ENCODE measurements at places on chromosomes 3 and 15.

GRCh38 chr3:32492684-32493436, 9.8 kb downstream of the CMTM6 start:
- no peak for DNase-seq

DNA sequence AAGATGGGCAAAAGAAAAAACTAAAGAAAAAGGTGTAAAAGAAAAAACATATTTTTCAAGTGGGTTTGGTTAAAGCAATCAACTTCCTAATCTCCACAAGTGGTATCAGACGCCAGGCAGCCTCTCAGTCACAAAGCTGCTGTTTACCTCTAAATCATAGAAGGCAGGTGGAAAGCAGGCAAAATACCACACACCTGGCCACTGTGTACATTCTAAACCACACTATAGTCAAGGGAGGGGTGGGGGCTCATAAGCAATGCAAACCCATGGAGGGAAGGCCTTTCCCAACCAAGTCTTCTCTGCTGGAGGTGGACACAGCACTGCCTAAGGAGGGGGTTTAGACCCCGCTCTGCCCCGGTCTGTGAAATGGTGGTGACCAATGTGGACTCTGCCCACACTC, 50.4 kb downstream of the MCF2L2 start:
- DNase-seq: no peak

DNA sequence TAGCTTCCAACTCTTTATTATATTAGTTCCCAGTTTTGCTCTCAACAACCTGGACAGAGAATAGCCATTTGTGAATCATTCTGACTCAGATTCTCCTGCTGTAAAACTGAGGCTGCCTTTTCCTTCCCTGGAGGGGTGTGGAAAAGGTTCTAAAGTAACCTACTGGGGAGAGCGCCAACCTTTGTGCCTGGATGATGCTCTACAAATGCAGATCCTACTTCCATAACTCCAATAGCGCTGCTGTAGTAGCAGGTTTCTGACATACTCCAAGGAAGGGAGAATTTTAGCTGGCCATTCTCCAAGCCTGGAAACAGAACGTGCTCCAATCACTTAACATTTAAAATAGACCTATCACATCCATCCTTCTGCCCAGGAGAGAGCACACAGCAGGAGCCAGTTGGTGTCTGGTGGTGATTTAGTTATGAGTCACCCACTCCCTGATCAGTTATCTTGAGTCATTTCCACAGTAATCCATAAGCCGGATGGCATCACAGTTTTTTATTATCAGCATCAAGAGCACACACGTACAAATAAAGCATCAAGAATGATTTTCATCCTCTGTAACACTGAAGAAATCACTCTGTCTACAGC, 38.3 kb downstream of the MYH15 start:
- no peak for DNase-seq

- DNase-seq: no peak
These were observed 80.8 kb downstream of the PCCB start for GRCh38 chr3:136330900-136331299.

DNA sequence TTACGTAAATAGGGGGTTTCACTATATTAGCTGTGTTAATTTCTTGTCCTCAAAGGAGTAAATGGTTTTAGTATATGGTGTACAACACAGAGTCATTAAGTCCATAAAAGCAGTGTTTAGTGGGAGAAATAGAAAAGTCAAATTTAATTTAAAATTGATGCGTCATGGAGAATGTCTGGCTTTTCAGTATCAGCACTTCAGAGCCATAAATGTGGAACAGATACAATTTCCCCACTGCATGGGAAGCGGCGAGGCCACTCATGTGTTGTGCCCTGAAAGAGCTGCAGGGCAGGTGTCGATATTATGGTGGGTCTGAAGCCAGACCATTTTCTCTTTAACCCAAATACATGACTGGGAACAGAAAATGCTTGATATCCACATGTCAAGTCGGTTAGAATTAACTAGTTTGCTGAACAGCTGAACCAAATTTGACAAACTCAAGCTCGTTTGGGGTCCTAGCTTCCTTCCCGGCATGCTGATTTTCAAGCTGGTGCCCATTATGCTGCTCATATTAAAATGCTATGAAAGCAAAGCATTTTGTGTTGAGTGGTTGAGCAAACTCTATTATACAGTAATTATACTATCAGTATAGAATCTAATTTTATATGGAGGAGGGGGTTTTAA, 364.6 kb upstream of the TBL1XR1 start:
- DNase-seq: no peak

DNA sequence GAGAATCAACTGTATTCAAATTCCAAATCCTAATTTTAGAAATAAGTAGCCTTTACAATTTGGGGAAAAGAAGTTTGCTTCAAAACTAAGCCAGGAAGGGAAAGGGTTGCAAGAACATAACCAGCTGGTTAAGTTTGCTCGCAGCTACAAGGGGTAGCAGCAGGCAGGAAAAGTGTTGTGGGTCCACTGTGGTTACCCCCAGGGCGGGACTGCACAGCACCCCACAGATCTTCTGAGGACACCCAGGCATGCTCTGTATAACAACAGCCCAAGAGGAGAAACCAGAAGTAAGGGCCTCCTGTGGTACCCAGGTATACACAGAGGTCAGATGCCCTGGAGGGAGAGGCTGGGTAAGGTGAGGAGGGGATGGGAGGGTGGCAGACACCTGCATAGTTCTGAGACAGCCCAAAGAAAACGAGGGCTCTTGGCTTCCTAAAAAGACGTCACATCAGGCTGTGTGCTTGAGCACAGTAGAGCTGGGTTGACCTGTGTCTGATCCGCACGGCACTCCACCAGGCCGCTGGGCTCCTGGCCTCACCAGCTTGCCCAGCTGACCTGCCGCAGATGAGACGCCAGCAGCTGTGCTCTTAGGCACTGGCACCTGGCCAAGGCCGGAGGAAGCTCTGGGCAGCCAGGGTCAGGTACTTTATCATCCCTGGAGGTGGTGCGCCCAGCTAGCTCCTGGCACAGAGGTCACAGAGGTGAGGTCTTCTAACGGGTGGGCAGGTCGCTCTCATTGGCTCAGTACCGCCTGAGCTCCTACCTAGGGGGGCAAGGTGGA, 81.8 kb upstream of the SNRPA1 start:
- no peak for DNase-seq

DNA sequence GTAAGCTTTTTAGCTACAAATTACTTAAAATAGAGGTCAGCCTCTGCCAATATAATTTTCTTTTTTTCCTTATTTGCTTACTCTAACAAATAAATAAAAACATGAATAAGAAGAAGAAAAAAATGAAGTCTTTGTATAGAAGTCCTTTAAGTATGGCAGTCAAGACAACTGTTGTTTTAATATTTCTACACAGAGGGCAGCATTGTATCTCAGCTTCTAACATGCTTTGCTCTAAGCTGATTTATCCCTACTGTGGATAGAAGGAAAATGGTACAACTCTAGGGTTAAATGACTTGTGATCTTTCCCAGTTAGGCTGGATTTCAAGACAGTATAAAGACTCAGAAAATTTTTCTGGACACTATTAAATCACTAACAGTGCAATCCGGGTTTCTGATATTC, 104.3 kb upstream of the MEIS2 start:
- DNase-seq: no peak

DNA sequence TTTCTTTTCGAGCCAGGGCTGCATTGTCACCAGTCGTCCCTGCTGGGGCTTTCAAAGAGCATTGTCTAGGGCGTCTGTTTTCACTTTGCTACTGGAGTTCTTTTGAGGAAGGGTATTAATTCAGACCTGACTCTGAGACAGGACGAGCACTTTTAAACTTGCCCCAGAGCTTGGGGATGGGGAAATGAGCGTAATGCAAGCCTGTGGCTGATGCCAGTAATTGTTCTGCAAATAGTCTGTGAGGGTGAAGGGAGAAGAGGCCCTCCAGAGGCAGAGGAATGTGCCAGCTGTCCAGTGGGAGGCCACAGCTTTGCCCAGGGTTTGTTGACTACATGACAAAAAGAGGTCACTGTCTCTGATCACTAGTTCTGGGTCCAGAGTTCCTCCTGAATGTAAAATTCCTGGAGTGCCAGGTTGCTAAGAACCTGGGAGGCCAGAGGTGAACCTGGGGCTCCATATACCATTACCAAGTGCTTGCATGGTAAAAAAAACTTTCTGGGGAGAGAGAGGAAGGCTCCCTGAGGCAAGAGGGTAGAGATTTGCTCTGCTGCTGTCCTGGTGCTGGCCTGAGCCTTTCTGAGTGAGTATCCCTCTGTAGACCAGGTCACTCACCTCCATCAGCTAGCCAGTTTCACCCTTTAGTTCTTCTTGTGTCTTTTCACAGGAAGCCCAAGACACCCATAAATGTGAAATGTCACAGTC, 14.8 kb downstream of the EEFSEC start:
- no peak for DNase-seq

GRCh38 chr3:71926262-71926600, 141.3 kb upstream of the PROK2 start:
- no peak for DNase-seq

GRCh38 chr15:56844892-56845291, 73.6 kb upstream of the TCF12 start:
- DNase-seq: no peak

- DNase-seq: no peak
These were observed 30.8 kb downstream of the RTP4 start for GRCh38 chr3:187398955-187399354.

DNA sequence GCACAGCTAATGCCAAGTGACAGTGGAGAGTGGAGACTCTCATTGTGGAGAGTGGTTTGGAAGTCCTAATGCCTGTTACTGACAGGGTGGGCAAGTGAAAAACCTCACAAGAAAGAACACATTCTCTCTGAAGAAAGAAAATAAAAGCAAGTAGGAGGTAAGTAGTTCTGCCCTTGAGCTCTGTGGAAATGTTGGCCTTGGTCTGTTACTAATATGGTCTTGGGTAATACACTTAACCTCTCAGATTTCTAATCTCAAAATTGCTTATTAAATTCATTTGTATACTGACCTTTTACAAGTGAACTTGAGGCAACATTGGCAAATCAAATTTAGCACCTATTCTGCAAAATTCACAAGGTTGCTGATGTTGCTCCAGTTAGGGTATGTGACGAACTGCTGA, 291.6 kb upstream of the CBLB start:
- DNase-seq: no peak
